T-helper 17 cell (primary cell): ENCODE measurements at places on chromosomes 5 and 9.

DNA sequence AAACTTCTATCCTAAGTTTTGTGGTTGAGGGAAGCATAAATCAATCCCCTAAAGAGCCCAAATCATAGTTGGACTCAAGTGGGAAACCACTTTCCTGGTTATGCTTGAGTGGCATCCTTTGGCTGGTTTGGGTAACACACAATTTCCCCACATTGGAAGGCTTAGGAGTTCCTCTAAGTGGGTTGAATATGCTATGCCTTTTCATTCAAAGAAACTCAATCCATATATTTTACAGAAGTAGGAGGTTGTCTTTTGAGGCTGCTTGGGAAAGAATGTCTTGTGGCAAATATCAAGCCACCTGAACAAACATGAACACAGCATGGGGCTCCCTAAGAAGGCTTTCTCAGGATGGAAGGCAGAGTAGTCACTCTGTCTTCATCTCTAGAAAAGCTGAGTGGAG lies 121.1 kb downstream of the SPATA31D1 start:
- DNase-seq = no peak

DNA sequence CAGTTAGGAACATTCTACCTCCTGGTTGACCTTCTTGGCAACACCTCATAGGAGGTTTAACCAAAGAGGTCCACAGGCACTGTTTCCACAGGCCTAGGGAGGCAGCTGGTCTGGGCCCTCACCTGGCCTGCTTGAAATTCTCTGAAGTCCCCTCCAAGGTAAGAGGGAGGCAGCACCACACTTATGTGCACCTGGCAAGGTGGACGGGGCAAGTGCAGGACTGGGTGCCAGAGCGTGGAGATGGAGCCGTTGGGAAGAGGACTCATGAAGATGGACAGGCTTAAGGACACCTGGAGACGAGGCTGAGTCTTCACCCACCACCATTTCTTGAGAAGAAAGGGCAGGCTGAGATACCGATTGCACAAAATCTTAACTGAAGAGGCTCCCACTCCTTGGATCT lies 6.6 kb upstream of the BARHL1 start:
- no peak for DNase-seq

DNA sequence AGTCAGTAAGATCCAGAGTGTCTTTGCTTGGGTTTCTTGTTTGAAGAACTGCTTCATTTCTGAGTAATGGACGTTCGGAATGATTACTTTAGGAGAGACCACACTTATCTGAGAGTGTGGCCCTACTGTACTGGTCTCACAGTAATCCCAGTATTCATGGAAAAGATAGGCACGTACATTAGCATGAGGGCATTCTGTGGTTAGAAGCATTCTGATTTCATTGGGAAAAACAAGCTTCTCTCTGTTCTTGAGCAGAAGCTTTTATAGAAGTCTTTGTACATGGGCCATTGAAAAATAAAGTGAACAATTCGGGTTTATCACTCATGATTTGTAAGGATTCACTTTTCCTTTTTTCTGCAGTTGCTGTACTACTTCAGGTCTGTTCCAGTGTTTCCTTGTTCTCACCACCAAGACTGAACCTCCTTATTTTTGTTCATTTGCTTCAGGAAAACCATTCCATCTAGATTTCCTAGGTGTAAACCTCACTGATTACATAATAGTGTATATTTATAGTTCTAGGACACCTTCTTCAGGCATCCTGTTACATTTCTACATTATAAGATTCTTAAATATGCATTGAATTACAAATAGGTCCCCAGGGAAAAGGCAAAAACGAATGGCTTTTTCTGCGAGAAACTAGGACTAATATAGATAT lies 10.1 kb downstream of the TGFBR1 start:
- no peak for DNase-seq

- no peak for DNase-seq
These were observed 4.5 kb downstream of the PKN3 start for GRCh38 chr9:128706671-128707381.

GRCh38 chr5:5699062-5699461 lies 276.6 kb downstream of the ICE1 start:
- no peak for DNase-seq

DNA sequence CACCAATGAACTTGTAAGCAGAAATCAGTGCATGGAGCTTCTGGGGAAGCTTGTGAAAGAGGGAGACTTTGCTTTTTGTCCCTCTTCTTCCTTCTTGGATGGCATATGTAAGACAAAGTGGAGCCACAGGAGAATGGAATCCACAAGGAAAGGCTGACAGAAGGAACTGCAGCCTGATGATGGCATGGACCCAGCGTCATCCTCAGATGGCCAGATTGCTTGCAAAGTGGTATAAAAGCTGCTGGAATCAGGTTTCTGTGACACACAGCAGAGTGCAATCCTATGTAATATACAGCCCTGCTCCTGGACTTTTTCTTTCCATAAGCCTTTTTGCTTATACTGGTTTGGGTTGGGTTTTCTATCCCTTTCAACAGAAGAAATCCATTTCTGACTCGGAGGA lies 31.4 kb upstream of the SPARC start:
- DNase-seq = no peak

DNA sequence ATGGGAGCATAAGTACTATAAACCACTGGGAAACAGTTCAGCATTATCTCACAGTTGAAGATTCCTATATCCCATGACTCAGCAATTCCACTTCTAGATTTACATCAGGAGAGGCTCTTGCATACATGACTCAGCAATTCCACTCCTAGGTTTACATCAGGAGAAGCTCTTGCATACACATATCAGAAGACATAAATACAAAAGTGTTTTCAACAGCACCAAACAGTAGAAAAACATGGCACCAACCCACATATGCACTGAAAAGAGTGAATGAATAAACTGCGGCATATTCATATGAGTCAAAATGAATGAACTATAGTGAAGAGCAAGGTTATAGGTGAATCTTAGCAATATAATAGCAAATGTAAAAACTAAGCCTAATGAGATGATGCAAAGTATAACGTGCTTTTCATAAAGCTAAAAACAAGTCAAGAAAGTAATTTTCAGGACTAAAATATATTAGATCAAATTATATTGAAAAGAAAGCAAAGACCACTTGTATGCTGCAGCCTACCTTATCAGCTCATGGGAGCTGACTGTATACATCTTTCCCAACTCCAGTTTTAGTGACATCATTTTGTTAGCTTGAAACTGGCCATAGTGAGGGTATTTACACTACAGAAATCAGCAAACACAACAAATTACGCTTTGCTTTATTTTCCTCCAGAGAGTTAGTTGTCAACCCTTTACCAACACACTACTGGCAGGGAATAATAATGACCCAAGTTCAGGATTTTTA lies 95.8 kb downstream of the ANKRD18B start:
- DNase-seq = no peak

- DNase-seq = no peak
These were observed 352.7 kb downstream of the SPOCK1 start for GRCh38 chr5:137146402-137146890.

- DNase-seq = no peak
These were observed 35.4 kb upstream of the GDNF start for GRCh38 chr5:37875051-37875787.

DNA sequence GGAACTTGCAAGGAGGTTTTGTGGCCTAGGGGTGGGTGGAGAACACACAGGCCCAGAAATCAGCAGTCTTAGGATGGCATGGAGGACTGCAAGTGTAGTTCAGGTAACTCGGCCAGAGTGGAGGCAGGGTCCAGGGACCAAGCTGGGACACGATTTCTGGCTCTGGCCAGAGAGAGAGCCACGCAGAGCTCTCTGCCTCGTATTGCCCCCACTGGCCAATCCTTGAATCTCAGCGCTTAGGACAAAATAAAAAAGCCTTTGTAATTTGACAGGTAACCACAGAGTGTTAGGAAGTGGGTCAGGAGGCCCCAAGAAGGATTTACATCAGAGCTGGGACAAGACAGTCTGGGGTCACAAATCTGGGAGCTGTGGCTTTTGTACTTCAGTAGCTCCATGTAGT lies 11.7 kb downstream of the MAP3K1 start:
- DNase-seq = peak; percentile 16

- no peak for DNase-seq
These were observed 100.4 kb downstream of the DAB2IP start for GRCh38 chr9:121751686-121752445.

DNA sequence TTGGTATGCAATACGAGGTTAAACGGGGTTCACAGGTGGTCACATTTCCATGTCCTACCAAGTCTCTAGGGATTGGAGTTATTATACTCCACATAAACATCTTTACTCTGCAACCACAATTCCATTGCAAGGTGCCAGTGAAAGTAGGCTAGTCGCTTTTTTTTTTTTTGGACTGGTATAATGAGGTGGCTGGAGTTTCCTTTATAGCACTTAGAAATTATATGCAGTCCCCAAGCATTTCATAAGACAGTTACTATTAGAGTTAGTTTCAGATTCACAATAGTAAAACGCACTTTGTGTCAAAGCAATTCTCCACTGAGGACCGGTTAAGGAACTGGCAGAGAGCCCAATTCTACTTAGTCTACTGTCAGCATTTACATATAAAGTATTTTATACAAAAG lies 1.4 kb downstream of the MEF2C start:
- no peak for DNase-seq
